ENCODE measurements at places on chromosomes 7 and 10.

DNA sequence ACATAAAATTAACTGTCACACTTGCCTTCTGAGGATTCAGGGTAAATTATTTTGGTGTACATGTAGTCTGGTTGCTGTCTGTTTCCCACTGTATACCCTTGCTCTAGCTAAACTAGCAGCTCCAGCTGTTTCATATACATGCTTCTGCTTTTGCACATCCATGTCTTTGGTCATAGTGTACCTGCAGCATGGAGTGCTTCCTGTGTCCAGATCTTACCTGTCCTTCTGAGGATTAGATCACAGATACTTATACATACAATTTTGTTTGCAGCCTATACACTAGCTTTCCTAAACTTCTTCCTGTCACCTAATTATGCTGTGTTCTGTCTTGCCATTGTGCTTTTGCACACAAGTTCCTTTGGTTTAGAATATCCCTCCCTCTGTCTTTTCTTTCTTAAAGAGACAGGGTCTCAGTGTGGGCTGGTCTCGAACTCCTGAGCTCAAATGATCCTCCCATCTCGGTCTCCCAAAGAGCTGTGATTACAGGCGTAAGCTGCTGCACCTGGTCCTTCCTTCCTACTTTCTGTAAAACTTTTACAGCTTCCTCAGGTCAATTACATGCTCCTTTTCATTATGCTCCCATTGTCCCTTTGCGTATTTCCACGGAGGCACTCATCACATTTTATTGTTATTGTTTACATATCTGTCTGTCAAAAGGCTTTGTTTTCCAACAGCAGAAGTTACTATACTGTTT, 33.8 kb downstream of the TPST1 start:
- DNase-seq = no peak

DNA sequence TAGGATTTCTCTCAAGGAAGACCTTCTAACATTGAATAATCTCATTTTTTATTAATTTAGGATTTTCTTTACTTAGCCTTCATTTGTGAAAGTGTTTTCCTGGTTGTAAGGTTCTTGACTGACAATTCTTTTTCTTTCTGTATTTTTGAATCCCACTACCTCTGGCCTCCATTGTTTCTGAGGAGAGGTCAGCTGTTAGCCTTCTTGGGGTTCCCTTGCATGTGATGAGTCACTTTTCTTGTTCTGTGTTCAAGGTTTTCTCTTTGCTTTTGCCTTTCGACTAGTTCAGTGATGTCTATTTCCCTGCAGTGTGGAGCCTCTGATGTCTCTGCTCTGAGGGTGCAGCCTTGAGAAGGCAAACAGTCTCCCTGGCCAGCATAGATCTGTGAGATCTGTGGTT, 304.1 kb upstream of the ZNF32 start:
- DNase-seq = no peak

GRCh38 chr7:141483044-141483443, 68.2 kb upstream of the AGK start:
- no peak for DNase-seq

- DNase-seq = no peak
Measured at GRCh38 chr7:46908770-46909169, 673.1 kb downstream of the TNS3 start.

DNA sequence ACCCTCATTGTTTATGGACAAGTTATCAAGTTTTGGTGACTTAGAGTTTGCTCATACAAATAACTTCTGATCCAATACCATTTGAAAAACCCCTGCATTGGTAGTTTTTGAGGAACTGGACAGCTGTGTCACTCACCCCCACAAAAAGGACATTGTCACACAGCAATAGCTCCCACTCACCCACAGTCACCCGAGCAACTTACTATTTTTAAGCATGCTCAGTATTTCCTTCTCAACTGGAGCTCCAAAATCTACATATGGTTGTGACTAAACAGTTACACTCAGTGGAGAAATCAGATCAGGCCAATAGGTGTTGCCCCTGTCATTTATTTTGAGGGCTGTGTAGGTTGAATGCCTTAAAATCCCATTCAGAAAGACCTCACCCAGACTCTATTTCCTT, 165.2 kb upstream of the AUTS2 start:
- DNase-seq = no peak

DNA sequence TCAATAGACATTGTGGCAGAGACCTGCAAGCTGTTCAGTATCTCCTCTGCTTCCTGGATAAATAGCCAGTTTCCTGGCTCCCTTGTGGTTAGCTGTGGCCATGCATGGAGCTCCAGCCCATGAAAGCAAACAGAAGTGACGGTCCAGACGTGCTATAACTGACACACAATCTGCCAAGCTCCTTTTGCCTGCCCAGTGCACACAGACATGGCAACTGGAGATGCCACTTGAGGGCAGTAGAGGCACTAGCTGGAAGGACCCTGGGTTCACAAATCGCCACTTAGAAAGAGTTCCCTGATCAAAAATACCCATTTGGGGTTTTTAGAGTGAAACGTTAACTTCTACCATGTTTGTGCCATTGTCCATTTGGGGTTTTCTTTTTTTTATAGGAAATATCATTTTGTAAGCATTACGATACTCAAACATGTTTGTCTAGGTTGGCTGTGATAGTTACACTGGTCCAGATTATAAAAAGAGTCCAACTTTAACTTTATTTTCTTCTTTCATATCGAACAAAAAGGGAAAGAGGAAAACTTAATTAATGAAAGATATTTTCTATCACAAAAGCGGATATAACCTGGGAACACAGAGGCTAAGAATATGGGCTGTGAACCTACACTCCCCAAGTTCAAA, 31.3 kb downstream of the KIN start:
- DNase-seq = no peak

GRCh38 chr7:6423942-6424701, 23.6 kb downstream of the DAGLB start:
- DNase-seq = no peak

DNA sequence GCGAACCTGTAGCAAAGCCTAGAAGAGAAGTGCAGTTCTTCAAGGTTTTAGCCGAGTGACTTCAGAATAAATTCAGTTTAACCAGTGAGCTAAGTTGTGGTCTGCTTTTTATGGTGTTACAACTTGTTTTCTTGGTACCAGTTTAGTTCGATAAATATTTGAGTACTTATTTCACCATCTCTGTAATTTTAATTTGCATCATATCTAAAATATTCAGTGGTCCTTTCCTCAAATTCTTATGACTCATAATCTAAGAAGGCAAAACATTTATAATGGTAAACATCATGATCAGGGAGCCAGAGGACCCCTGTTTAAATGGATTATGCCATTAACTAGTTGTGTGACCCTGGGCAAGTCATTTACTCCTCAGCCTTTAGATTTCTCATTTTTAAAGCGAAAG, 4.1 kb upstream of the BMPER start:
- DNase-seq = no peak

DNA sequence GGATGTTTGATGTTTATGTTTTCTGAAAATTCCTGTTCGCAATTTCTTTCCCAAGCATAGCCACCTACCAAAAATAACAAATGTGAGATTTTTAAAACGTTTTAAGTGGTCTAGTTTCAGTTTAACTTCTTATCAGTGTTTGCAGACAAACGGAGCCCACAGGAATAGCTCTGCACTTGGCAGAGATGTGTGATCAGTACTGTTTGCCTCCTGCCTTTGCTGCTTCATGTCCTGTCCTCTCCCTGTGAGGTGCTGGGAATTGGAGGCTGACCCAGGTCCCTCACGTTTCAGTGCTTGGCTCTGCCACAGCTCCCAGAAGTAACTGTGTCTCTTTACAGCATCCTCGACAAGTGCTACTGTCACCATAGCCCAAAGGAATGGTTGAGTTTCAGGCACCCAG, 1.2 kb downstream of the UCN3 start:
- DNase-seq = no peak

DNA sequence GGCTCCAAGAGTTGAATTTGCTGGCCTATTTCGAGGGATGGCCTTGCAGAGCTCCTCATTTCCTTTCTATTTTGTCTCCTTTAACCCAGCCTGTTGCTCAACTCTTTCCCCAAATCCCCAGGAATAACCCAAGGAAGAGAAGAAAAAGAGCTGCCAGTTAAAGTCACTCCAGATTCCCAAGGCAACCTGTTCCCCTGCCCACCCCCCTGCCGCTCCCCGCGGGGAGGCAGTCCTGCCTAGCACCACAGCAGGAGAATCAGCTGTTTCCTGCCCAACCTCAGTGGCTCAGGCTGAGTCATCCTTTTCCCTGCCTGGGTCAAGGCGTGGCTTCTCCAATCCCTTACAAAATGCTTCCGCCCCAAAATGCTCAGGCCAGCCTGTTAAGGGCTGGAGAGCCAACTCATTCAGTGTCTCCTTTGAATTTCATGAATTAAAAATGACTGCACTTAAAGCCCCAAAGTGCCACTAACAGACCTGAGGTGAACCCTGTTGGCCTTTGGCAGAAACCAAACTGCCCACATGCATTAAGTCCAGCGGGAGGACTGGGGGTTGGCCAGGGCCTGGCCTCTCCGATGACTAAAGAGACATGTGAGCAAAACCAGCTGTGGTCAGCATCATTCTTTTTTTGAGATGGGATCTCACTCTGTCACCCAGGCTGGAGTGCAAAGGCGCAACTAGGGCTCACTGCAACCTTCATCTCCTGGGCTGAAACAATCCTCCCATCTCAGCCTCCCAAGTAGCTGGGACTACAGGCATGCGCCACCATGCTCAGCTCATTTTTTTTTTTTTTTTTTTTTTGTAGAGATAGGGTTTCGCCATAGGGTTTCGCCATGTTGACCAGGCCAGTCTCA, 83.2 kb upstream of the KIF5B start:
- no peak for DNase-seq

- no peak for DNase-seq
Measured at GRCh38 chr10:98921316-98921715, 314.3 kb downstream of the HPSE2 start.

DNA sequence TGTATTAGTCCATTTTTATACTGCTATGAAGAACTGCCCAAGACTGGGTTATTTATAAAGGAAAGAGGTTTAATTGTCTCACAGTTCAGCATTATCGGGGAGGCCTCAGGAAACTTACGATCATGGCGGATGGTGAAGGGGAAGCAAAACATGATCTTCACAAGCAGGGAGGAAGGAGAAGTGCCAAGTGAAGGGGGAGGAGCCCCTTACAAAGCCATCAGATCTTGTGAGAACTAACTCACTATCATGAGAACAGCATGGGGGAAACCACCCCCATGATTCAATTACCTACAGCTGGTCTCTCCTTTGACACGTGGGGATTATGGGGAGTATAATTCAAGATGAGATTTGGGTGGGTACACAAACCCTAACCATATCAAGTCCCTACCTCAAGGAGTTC, 85.4 kb downstream of the JAZF1 start:
- no peak for DNase-seq

- no peak for DNase-seq
Measured at GRCh38 chr10:34473174-34474008, 341.7 kb downstream of the PARD3 start.

GRCh38 chr7:44882899-44883298, 2.4 kb downstream of the PURB start:
- no peak for DNase-seq

GRCh38 chr7:4882169-4883032, 1.1 kb downstream of the RADIL start:
- no peak for DNase-seq

DNA sequence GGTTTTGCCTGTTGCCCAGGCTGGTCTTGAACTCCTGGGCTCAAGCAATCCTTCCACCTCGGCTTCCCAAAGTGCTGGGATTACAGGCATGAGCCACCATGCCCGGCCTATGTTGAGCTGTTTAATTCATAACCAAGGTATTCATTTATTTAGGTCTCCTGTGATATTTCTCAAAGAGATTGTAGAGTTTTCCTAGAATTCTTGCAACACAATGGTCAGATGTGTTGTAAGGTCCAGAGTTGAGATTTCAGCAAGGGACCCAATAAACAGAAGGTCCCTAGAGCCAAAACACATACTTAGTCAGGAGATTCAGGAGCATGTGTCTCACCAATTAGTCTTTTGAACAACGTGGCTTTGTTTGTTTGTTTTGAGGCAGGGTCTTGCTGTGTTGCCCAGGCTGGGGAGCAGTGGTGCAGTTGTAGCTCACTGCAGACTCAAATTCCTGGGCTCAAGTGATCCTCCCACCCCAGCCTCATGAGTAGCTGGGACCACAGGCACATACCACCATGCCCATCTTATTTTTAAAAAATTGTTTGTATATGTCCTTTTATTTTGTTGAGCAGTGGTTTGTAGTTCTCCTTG, 321.3 kb upstream of the GALNT17 start:
- no peak for DNase-seq

- no peak for DNase-seq
Measured at GRCh38 chr10:24008164-24009091, 200.5 kb upstream of the KIAA1217 start.

DNA sequence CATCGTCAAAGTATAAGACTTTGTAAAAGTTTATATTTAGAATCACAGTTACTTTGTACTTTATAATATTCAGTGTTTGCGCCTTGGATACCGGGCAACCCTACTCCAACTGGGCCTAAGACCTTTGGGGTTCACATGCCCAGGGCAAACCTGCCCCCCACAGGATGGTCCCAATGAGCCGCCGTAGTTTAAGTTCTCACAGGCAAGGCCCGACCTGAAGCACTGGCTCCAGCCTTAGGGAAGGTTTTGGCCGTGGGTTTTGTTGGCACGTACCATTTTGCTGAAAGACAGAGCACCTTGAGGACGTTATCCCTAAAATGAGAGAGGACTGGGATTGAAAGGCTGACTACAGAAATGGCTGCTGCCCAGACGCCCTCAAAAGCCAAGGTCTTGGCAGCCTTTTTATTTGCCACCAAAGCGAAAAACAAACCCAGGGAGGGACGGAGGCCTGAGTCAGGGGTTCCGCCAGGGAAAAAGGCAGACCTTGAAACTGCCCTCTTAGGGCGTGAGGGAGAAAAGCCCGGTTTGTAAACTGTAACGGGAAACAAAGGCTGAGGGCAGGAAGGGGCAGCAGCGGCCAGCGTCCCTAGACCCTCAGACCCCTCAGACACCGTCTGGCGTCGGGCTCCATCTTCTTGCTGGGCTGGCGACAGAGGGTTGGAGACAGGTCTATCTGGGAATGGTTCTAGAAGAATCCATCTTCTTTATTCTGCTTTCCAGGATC, at the start of gene CCDC172:
Gene CCDC172 (plus strand): TSS at position 222 of the 724 bp plus-strand sequence. CDS start 564 bp downstream, outside the sequence.
- no peak for DNase-seq

- no peak for DNase-seq
Measured at GRCh38 chr7:107186240-107186639, 17.4 kb downstream of the HBP1 start.

- DNase-seq = no peak
Measured at GRCh38 chr7:130912082-130912861, 178.3 kb upstream of the KLF14 start.

DNA sequence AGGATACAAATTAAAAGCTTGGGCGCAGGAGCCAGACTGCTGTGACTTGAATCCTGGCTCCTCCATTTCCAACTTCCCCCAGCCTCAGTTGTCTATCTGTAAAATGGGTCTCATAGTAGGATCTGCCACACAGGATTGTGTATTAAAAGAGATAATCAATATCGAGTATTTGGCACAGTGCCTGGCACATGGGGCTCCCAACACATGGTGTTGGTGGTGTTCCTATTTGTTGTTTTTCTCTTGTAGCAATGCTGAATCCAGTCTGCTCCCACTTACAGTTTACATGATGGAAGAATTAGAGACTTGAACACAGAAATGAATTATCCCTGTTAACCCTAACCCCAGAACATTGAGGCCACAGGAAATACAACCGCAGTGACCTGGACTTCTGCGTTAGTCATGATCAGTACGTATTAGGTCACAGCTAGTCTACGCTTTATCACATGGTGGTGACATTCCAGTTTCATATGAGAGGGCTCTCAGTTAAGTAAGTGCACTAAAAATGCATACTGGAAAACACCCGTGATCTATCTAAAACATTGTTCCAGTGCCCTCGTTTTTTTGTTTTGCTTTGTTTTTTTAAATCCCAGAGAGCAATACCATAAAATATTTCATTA, 169.5 kb upstream of the KLF14 start:
- no peak for DNase-seq

GRCh38 chr7:139909379-139910050, 80.5 kb downstream of the TBXAS1 start:
- DNase-seq = no peak

- DNase-seq = no peak
Measured at GRCh38 chr7:17071866-17072265, 190.1 kb upstream of the AGR3 start.
